ENCODE measurements at places on chromosomes 4 and X.

DNA sequence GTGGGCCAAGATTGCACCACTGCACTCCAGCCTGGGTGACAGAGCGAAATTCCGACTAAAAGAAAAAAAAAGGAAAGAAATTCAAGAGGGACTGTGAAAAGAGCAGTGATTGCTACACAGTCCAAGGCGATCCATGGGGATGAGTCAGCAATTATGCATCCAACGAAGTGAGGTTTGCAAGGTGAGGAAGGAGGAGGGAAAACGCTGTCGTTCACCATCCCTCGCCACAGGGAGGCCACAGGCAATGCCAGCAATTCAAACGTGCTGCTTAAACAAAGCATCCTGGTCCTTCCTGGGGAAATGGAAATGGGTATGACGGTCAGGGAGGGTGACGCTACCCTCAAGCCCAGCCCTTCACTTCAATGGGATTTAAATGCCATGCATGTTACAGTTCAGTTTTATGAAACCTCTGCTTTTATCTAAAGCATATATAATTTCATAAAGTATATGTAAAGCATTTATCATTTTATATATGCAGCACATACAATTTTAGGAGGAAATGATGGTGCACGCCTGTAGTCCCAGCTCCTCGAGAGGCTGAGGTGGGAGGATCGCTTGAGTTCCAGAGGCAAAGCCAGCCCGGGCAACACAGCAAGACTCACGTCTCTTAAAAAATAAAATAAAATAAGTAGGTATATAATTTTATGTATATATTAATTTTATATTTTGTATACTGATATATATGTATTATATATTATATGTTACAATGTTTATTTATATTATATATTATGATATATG lies 108.7 kb downstream of the DHRSX start:
- no peak for DNase-seq

DNA sequence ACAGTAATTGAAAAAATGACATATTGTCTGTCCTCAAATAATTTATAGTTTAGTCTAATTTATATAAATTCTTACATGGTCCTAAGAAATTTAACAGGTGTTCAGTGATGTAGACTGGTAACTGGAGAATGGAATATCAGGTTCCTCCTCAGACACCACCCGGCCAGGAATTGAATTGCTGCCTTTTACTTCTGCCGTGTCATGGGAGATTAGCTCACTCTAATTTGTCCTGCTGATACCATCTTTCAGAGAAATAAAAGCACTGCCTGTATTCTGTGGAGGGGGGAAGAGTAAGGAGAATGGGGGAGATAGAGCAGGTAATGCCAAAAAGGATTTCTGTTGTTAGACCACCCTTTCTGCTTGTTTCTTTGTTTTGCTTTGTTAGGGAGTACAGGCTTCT lies 125.2 kb upstream of the KLHL4 start:
- no peak for DNase-seq

DNA sequence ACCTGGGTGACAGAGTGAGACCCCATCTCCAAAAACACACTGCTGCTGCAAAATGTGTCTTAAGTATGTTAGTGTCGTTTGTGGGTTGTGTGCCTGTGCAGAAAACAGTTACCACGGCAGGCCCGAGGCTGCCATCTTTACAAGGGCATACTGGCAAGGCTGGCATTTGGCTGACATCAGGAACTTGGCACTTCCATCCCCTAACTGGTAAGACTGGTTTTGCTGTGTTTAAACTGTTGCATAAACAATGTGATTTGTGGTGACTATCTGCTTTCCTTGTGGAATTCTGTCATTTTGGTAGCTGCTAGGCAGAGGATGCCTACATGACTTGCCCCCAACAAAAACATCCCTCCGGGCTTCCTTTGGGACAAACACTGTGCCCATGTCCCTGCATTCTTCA lies 12.3 kb downstream of the LRP2BP start:
- no peak for DNase-seq

DNA sequence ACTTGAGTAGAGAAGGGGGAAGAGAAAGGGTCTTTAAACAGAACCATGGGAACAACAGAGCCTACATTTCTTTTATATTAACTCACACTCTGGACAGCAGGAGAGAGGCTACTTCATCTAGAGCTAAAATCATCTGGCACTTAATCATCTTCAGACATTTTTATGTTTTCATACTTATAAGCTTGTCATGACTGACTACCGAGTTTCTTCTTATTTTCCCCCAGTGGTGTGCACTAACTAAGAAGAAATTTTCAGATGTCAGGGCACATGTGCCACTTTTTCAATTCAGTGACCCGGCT lies 11.8 kb upstream of the RTL5 start:
- DNase-seq: no peak

GRCh38 chr4:125432078-125432477 lies 117.3 kb downstream of the FAT4 start:
- no peak for DNase-seq
